ENCODE measurements at places on chromosomes 16 and 17.
A peak's percentile ranks its signal among the peaks of the same experiment; 100 is the strongest.

GRCh38 chr17:48970865-48971687 is 2.7 kb upstream of the GIP start:
- DNase-seq: no peak

DNA sequence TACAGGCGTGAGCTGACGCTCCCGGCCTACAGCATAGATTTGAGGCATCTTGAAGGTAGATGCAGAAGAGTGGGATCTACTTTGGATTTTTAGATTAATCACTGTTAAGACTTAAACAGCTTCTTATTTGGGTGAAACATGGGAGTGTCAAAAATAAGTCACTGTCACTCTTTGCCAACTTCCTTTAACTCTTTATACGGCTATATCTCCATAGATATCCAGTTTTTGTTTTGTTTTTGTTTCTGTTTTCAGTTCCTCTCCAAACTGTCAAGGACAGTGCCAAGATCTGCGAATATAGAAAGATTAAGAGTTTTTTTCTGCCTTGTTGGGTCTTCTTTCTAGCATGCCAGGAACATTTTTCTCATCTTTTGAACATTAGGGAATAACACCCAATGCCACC is 706.1 kb downstream of the WWOX start:
- DNase-seq: no peak

- DNase-seq: peak; percentile 31
Observed at GRCh38 chr17:68248199-68248825, 469 bp downstream of the AMZ2 start.

DNA sequence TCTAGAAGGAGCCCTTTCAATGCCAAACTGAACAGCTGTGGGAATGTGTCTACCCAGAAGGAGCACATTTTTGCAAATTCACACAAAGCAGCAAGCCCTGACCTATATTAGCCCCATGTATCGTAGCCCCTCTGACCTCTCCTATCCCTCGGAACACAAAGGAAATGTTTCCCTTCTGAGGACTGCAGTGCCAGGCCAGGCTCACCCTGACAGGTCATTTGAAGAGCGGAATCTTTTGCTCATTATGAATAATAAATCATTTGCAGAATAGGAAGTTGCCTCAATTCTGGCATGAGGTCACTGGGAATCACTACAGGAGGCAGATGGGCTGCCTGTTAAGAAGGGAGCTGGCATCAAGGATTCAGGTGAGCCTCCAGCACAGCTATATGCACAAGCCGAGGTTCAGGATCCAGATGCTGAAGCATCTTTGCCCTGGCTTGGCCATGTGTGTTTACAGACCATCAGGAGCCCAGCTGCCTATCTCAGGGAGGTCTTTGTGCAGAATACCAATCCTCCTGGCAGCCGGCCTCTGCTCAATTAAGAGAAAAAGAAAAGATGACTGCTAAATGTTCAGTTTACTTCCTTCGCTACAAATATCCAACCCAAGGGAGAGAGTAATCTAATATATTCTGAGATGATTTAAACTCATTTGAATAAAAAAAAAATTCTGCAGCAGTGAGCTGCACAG is 119.4 kb downstream of the USP31 start:
- DNase-seq: no peak

GRCh38 chr17:80653856-80654255 is 109.2 kb downstream of the RPTOR start:
- no peak for DNase-seq

DNA sequence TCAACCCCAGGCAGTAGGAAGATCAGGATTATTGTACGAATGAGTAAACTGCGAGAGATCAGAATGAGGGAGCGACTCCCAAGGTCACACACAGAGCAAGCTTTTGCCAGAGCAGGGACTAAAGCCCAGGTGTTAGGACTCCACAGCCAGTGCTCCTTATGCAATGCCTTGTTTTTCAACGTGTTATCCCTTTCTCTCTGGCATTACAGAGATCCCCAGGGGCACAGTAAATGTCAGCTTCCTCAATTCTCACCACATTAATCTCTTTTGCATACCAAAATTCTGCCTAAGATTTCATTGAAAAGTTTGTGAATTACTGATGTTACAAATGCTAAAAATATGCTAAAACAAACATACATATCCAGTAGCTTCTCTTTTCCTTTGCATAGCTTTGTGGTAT is 68.1 kb upstream of the CES5A start:
- DNase-seq: no peak

DNA sequence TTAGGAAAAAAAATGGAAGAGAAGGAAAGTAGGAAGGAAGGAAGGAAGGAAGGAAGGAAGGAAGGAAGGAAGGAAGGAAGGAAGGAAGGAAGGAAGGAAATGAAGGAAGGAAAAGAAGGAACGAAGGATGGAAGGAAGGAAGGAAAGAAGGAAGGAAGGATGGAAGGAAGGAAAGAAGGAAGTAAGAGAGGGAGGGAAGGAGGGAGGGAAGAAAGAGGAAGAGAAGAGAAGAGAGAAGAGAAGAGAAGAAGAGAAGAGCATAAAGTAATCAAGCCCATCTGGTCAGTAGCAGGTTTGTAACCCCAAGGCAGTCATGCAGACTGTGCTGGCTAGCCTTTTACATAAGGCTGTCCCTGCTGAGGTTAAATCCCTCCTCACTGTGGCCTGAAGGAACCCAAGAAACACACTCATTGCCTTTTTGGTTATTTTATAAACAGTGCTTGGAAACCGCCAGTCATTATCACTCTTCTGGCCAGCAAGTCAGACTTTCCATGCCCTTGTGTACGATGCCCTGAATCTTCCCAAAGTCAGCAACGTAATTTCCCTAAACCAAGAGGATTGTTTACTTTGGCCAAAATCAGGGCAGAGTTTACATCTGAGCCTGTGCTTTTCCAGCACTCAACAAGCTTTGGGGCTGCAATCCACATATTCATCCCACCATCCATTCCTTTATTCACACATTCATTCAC is 409.6 kb upstream of the MAF start:
- DNase-seq: no peak

DNA sequence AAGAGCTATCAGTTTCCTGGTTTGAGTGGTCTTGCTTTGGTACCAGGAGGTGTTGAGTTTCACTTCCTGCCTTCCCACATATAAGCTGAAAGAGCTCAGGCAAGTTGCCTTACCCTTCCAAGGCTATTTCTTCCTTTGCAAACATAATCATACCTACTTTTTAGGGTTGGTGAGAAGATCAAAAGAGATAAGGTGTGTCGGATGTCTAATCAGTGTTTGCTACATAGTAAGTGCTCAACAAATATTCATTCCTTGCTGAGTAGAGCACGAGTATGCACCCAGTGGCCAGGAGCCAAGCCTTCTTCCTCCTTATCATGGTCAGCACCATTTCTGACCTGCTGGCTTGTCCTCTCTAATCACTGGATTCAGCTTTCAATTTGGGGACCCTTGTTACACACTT is 12.7 kb upstream of the TMEM98 start:
- DNase-seq: no peak

GRCh38 chr16:51057102-51057793 is 93.8 kb downstream of the SALL1 start:
- no peak for DNase-seq

DNA sequence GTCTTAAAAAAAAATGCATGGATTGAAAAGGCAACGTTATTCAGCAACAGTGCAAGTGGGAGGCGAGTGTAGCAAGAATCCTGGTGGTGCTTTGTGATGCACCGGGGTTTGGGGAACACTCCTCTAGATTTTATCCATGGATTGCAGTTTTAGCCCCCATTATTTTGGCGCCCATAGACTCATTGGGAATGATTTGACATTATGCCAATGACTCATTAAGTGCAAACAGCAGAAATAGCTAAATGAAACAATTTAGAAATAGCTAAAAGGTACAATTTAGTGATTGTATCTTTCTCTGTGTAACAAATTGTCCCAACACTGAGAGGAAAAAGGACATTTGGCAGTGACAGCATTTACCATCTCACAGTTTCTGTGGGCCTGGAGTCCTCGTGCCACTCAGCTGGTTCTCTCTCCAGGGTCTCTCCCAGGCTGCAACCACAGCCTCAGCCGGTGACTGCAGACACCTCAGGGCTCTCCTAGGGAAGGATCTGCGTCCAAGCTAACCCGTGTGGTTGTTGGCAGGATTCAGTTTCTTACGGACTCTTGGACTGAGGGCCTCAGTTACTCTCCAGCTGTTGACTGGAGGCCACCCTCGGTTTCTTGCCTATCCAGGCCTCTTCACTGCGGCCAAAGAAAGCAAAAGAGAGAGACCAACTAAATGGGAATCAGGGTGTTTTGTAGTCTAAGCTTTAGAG is 398.7 kb downstream of the SNX29 start:
- no peak for DNase-seq

GRCh38 chr17:72603420-72604242 is 482.8 kb downstream of the SOX9 start:
- DNase-seq: no peak

DNA sequence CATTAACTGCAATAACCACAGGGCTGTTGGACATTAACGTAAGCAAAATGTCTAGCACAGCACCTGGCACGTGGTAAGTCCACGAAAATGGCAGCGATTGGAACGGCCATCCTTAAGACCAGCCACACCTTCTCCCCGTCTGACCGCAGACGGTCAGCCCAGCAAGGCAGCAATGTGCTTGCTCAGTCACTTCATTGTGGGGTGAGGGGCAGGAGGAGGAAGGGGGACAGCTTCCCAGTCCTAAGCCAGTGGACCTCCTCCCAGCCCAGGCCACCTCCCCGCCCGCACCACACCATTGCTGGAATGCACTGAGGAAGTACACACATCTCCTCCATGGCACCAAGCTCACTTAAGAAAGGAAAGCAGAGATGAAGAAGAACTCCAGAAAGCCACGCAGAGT is 8.6 kb upstream of the MYLK3 start:
- DNase-seq: no peak

DNA sequence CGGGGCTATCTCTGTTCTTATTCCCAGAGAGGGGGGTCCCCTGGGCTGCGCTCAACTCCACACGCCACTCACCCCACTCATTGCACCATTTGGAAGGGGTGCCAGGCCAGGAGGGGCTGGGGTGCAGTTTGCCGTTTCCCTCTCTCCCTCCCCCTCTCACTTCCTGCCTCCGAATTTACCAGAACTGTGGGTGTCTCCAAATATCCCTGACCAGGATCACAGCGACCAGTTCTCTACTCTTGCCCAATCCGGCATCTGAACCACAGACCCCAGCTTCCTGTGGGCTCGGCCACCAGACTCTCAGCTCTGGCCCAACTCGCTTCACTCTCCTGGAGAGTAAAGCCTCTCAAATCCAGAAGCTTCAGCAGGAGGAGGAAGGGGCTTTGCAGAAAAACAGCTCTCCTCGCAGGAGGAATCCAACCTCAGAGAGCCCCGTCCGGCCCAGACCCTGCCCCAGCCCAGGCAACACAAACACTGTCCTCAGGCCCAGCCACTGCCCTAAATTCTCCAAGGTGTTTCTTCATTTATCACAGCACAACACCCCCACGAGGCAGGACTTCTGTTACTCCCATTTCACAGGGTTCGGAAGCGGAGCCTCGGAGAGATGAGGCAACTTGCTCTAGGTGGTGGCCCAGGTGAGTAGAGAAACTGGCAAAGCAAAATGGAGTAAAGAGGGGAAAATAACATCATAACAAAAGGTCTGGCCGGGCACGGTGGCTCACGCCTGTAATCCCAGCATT is 423 bp upstream of the ASGR2 start:
- no peak for DNase-seq

DNA sequence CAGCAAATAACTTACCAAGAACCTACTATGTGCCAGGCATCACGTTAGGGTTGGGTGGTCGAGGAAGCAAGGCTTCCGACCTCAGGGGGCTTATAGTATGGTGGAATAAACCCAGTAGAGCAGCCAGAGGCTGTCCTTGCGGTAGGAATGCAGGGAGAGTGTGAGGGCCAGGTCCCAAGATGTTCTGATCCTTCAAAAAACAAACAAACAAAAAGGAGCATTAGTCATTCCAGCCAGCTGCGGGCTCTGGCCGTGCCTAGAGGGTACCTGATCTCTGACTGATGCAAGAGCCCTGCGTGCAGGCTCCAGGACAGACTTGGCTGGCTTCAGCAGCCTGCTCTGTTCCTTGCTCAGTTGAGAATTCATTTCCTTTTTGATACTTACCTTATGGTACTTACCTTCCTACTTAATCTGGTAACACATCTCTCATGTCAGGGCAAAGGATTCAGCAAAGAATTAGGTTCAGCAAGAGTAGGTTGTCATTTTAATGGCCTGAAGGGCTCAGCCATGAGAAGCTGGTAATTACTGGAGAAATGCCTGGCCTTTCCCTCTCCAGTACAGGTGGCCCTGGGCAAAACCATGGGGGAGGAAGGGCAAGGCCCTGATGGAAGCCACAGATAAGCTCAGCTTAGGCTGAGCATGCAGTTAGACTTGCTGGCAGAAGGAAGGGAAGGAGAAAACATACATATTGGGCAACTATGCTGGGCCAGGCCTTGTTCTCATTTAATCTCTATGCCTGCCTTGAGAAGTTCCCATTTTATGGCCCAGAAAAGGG is 18.4 kb downstream of the CYB5D2 start:
- peak; percentile 44 for DNase-seq

DNA sequence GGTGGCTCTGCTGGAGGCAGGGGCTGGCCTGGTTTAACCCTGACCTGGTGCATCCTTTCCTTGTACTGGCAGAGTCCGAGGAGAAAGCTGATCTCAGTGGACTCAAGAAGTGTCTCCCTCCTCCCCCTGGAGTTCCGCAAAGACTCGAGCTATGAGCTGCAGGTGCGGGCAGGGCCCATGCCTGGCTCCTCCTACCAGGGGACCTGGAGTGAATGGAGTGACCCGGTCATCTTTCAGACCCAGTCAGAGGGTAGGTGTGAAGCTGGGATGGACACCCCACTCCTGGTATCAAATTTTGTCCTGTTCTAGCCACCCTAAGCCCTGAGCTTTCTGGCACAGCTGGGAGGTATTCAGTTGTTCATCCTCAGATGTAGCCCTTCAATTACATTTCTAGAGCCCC is 42.5 kb downstream of the IL21R start:
- DNase-seq: no peak

GRCh38 chr16:85202631-85203461 is 90.6 kb upstream of the CIBAR2 start:
- no peak for DNase-seq

- DNase-seq: no peak
Observed at GRCh38 chr17:39995438-39995837, 14.8 kb downstream of the PSMD3 start.

DNA sequence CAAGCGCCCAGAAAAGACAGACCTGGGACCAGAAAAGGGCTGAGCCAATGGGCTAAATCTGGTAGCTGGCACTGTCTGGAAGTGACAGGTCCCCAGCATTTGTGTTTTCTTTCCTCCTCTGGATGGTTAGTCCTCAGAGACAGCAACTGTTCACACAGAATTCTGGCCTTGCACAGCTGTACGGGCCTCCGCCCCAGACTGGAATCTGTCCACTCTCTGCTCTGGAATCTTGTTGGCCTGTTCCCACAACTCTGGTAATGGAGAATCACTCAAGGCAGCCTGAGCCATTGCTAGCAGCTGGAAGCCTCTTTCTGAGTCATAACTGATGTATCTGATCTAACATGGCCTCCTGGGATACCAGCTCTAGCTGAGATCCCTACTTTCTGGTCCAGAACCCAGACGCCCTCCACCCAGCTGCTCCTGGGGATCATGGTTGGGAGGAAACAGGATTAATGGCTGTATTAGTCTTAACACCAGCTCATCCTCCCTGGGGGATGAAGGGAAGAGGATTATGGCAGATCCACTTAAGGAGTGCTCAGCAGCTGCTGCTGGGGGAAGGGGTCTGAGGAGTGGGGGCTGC is 9.1 kb downstream of the ZNF668 start:
- peak; percentile 18 for DNase-seq

GRCh38 chr16:12208341-12209035 is 232.0 kb downstream of the SNX29 start:
- no peak for DNase-seq

- no peak for DNase-seq
Observed at GRCh38 chr16:78292844-78293380, 193.5 kb downstream of the WWOX start.

Measured in LoVo (cell line).